Cortex of kidney (tissue), 1 donor: ENCODE measurements at places on chromosomes 12 and 14.

GRCh38 chr12:70691018-70691672, 53.9 kb upstream of the PTPRB start:
- DNase-seq = no peak

DNA sequence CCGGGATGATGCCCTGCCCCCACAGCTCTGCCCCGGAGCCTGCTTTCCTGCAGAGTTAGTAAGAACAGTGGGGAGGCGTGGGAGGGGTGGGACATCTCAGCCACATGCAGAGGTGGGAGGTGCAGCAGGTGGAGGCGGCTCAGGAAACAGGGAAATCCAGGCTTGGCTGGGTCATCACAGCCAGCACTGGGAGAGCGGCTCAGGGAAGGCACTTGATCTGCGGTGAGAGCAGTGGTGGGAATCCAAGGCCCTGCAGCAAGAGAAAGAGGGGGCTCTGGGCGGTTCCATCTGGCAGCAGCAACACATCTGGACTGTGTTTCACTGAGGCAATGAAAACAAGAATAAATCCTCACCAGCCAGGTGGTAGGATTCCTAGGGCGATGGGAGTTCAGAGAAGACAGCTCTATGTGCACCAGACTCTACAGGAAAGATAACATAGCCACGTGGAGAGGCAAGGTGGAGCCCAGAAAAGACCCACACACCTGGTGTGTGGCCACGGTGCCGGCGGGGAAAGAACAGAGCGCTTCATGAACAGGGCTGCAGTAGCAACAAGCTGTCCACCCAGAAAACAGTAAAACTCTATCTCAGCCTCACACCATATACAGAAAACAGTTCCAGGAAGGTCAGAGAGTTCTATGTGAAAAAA, 57.6 kb downstream of the CCDC85C start:
- no peak for DNase-seq

DNA sequence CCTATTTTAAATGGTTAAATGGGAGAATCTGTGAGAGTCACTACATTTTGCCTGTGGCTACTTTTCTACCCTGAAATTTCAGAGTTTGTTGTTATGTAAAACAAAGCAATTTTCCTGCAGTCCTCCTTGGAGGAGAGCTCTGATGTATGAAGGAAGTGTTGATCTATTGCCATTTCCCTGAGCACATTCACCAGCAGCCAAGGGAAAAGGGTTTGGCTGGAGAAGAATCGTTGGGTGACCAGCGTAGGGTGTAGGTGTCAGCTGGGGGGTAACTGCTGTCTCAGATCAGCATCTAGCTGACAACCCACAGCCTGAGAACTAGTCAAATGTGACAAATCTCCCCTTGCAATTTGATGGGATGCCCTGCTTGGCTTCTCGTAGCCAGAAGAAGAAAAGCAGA, 230.5 kb downstream of the PDZRN4 start:
- DNase-seq = no peak

DNA sequence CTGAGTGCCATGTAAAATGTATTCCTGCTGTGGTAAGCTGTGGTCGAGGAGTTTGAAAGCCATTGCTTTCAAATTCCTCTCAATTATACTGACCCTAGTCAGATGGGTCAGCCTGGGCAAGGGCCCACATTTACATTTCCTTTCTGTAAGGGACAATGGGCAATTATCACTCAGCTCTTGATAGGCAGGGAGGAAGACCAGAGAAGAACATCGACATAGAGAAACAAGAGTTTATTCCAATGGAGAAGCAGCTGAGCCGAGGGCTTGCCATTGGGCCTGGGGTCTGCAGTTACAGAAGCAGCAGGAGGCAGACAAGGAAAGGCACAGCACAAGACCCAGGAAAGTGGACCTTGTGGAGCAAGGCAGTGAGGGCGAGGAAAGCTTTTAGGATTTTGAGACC, 9.7 kb downstream of the NRIP2 start:
- no peak for DNase-seq

DNA sequence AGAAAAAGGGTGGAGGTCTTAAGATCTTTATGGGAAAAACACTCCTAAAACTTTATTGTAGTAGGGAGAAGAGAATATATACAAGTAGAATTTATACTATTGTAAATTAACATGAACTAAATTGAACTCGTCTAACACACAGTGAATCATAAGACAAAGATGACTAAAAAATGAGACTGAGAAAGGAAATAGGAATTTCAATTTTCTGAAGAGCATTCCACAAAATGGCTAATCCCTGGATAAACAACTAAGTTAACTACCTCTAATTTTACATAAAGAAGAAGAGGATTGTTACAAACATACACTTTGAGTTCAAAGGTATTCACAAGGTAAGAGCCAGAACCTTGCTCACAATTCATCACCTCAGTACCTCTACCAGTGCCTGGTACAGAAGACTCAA, 2.0 kb downstream of the MAP4K5 start:
- no peak for DNase-seq

DNA sequence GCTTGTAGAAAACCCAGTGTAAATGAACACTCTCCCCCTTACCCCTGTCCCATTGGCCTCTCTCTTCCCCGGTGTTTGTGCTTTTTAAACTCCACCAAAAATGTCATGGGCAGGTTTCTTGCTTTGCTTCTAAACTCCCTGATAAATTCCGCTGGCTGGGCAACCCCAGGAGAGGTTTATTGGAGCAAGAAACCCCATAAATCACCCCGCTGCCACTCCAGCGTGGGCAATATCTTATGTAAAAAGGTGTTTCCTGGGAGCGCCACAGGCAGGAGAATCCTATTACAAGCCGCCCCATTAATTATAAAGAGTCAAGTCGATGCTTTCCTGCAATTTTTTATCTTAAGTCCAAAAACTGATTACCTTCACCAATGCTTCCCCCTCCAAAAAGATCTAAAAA, 22.8 kb downstream of the LHX5 start:
- no peak for DNase-seq

DNA sequence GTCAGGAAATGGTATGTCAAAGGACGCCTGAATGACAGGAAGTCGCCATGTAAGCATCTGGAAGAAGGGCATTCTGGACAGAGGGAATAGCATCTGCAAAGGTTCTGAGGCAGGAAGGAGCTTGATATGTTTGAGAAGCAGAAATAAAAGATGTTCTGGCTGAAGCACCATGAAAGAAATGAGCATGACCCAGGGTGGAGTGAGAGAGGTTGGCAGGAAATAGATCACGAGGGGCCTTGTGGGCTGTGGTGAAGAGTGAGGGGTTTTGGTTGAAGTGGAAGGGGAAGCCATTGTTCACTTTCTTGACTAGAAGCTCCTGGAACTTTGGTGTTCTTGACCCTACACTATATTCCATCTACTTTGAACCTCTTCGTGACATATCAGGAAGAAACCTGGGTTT, 99.4 kb upstream of the PARP11 start:
- DNase-seq = no peak

DNA sequence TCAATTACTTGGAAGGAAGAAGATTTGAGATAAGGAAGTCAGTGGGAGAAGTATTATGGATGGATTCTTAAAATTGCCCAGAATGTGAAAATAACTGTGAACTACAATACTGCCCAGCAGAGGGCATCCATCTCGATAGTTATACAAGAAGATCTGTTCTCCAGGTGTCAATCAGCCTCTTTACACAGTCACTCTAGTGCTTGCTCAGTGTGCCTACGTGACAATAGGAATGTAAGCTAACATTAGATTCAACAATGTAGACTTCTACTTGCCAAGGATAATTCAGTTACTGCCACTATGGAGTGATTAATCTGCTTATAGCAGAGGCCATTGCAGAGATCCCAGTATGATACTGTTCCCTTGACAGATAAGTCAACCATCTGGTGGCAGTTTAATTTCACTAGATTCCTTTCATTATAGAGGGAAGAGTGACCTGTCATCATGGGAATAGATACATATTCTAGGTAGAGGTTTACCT, 10.6 kb upstream of the MAP4K5 start:
- DNase-seq = no peak

DNA sequence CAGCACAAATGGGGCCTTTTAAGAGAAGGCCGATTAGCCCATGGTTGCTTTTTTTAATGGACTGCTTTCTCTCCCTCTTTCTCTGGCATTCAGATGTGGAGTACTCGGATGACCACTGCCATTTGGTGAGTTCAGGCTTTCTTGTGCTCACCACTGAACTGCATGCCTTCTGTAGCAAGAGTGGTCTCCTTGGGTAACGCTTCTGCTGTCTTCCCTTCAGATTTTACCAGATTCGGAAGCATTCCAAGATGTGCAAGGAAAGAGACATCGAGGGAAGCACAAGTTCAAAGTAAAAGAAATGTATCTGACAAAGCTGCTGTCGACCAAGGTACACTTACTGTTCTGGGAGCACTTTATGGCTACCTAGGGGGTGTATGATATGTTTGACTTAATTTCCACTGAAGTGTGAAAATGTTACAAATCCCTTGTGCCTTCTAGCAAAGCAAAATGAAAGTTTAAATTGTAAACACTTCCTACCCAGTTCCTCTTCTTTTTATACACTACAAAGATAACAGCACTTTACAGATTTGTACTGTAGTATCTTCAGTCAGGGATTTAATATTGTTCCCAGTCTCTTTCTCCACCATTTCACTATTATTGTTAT, 148.8 kb downstream of the PLXNC1 start:
- no peak for DNase-seq

- no peak for DNase-seq
Observed at GRCh38 chr14:59484639-59485175, 390 bp downstream of the JKAMP start.

GRCh38 chr12:65615118-65615517, 209.2 kb upstream of the HMGA2 start:
- no peak for DNase-seq

GRCh38 chr14:106308839-106309389, 782.5 kb downstream of the TMEM121 start:
- DNase-seq = no peak

- no peak for DNase-seq
Observed at GRCh38 chr14:28407996-28408395, 358.6 kb upstream of the FOXG1 start.

DNA sequence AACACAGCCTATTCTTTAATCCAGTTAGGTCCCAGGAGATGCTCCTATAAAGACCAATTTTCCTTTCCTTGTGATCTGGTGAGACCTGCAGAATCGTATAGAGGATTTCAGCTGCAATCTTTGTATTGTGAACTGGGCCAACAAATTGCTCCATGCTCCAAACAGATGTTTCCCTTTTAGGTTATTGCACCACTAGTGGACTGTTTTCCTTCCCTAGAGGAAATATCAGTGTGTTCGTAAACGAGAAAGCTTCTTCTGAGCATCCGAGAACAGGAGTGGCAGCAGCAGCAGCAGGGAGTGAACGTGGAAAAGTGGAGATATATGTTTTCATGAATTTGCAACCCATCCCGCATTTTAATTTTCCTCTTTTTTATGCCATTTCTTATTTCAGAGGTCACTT, 344.1 kb upstream of the PDE3A start:
- no peak for DNase-seq

- no peak for DNase-seq
Observed at GRCh38 chr12:124768452-124769162, 95.1 kb downstream of the SCARB1 start.

GRCh38 chr12:109999983-110000505, 814 bp downstream of the ANKRD13A start:
- no peak for DNase-seq
